Erythroblast (primary cell): ENCODE measurements at places on chromosomes 4 and X.

GRCh38 chr4:52192721-52193135 lies 141.6 kb downstream of the SPATA18 start:
- DNase-seq: no peak

- DNase-seq: no peak
These were observed 192.3 kb upstream of the NR3C2 start for GRCh38 chr4:148634476-148634875.

- DNase-seq: peak; percentile 82
These were observed 568 bp downstream of the FHDC1 start for GRCh38 chr4:152936446-152937335.

DNA sequence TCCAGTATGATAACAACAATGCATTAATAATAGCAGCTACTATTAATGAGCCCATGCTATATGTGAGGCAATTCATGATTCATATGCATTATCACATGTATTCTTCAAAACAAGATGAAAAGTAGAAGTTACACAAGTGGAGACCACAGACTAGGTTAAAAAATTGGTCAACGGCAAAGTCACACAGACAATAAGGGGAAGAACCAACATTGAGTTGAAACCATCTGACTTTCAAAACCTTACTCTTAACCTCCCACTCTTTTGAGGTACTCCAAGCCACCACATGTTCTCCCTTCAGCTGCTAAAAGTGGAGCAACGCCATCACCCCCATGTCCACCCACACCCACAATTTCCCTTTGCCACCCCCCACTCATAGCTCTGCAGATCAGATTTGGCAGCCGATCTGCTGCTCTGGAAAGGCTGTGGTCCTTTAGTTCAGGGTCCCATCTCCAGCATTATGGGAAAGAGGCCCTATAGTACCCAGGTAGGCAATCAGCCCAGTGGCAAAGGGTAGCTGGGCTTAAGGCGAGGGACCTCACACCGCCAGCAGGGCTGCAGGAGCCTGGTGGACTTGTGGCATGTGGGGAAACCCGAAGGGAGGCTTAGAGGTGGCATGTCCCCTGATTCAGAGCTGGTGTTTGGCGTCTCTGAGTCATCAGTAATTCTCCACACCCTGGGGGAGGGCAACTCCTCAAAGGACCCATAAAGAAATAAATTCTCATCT lies 33.5 kb upstream of the CYBB start:
- no peak for DNase-seq
